ENCODE measurements at places on chromosomes 6 and 20.

GRCh38 chr6:92231171-92231701 lies 1188.1 kb downstream of the EPHA7 start:
- DNase-seq: peak; percentile 75

DNA sequence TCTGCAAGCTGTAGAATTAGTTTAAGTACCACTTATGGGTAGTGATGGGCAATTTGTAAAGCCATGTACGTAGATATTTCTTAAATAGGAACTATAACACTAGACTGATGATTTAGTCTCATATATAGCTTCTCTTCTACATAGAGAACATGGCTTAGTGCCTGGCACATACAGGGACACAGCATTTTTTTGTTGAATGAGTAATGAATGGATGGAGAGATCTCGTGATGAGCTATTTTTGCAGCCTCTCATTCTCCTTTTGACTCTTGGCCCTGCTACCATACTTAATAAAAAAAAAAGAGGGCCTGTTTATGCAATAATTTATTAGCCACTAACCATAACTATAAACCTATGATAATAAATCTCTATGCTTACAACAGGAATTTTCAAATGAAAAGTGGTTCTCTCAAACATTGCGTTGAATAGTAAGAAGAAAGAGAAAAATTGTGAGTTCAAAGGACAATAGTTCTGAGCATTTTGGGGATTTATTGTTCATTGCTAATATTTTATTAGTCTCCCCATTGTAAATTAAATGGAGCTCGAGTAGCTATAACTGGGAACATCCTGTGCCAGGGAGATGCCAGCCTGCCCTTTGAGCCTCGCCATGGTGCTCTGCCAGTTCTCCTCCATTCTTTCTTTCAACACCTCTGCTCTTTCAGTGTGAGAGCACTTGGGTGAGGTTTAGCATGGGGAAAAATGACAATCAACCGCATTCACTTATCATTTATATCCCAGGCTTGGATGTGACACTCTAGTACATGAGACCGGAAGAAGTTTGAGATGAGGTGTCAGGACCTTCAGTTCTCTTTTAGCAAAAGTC lies 14.7 kb upstream of the RCAN2 start:
- DNase-seq: no peak

DNA sequence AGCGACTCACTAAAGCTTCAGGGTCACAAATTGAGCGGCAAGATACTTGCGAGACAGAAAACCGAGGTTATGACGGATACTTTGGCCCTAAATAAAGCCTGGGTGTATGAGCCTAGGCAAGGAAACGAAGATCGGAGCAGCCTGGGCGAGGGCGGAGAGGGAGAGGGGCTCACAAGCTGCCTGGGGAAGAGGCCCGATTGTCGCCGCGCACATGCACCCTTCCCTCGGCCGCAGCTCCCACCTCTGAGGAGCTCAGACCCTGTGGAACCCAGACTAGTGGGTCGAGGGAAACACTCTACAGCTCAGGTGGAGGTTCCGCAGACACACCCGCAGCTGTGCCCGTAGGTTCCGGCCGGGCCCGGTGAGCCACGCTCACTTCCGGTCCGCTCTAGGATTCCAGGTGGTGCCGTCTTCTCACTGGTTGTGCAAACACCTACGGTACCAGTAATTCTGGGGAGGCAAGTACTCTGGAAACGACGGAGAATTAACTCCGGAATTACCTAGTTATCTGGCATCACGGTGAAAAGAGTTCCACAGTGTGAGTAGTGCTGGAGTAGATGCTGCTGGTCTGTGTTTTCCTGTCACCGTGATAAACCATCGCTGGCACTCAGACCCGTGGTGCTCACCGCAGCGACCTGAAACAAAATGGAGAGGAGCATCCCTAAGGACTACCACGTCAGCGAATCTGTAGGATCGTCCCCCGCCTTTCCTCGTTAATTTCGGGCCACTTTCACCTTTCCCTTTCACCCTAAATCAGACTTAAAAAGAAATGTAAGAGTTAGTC lies 61.5 kb downstream of the GPX5 start:
- peak; percentile 90 for DNase-seq

- DNase-seq: peak; percentile 35
These were observed 9.0 kb upstream of the NCOA6 start for GRCh38 chr20:34834459-34834893.
